Keratinocyte (primary cell): ENCODE measurements at places on chromosomes 1 and 21.

DNA sequence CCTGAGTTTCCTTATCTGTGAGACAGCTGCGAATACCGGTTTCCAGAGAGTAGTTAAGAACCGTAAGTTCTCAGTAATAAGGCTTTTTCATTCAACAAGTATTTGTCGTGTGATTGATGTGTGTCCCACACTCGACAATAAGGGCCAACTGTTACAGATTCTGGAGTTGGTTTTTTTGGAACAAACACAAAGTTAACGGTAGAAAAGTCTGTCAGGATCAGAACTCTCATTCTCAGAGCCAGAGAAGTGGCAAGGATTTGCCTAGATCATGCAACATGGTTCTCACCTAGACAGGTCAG, 837 bp downstream of the NUDC start:
- no peak for DNase-seq

DNA sequence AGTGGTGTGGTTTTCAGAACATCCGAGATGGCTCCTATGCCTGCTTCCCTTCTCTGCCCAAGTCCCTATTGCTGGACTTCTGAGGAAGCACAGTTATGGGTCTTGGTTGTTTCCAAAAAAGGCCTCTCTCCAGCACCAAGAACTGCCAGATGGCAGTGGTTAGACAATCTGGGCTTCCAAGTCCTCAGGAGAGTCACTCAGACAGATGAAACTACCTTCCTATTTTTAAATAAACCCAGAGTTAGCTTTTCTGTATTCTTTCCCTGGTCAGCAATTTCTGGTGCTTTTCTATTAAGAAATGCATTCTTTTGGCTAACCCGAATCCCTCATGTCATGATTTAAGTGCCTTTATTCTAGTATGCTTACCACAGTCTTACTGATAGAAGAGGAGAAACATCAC, 245.9 kb downstream of the PRDM2 start:
- DNase-seq = no peak

DNA sequence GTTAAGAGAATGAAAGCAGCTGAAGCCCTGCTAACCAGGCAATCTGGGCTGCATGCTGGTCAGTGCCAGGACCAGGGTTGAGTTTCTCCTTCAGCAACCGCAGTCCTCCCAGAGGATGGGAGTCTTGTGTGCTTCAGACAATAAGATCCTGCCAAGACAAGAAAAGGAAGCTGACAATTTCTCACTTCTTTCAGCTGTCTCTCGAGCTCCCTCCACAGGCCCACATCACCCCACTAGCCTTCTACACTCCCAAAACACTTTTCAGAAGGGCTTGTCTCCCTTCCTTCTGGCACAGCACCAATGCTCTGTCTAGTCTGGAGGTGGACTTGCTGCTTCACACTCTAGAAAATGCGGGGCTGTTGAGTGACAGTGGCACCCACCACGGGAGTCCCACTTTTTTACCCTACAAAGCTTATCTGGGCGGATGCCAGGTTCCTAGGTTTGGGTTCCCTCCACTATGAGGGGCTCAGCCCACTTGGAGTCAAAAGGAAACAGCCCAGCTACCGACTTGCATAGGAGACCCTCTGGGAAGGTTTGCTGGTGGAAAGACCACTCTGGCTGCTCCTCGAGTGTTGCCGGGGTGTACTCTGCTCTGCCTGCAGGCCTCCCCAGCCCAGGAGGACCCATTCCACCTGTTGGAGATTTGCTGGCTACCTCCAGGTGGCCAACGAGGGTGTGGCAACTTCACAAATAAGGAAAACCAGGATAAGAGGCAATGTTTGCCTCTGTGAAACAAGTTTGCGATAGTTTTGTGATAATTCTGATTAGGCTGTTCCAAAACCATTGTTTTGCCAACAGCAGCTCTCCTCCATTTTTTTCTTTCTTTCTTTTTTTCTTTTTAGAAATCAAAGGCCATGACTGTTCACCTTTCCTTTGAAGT, 68.9 kb downstream of the TENT5C start:
- DNase-seq = no peak

GRCh38 chr1:230581446-230582079, 60.7 kb upstream of the COG2 start:
- DNase-seq = no peak

DNA sequence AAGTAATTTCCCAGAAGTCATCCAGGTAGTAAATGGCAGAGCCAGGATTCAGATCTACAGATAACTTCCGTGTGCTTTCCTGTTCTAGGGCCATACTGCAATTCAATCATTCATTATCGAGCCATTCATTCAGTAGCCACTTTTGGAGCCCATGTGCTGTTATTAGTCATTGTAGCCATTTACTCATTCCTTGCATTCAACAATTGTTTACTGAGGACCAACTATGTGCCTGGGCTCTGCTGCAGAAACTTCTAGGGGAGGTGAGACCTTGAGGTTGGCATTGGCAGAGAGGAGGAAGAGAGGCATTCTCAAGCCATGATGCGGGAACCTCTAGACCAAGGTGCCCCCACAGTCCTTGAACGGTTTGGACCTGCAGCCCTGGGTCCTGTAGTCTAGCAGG, 27.9 kb downstream of the EPHB2 start:
- no peak for DNase-seq

- no peak for DNase-seq
Observed at GRCh38 chr1:226577401-226578180, 29.0 kb downstream of the STUM start.

DNA sequence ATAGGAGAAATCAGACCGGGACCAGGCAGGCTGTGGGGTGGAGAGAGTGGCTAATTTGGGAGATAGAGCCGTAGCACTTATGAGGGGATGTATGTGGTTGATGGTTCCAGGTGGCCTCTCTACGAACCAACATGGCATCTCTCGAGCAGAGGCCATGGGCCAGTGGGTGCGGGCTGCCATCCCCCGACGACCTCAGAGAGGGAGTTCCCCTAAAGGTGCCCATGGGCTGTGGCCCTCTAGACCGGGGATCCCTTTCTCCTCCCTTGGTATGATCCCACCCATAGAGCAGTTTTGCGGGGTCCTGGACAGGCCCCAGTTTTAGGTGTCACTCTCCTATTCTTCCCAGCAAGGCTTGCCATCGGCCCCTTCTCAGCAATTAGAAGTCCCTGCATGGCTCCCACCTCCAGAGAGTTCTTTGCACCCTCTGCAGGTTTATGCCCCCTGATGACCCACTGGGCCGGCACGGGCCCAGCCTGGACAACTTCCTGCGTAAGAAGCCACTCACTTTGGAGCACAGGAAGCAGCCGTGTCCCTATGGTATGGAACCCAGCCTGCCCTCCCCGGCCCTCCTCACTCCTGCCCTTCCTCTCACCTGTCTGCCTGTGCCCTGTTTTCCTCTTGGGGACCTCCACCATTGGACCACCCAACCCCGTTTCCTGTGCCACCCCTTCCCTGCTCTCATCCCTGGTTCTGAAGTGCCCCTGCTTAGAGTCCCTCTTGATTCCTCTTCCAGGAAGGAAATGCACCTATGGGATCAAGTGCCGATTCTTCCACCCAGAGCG, 7.8 kb downstream of the ZC3H12A start:
- peak; percentile 33 for DNase-seq

DNA sequence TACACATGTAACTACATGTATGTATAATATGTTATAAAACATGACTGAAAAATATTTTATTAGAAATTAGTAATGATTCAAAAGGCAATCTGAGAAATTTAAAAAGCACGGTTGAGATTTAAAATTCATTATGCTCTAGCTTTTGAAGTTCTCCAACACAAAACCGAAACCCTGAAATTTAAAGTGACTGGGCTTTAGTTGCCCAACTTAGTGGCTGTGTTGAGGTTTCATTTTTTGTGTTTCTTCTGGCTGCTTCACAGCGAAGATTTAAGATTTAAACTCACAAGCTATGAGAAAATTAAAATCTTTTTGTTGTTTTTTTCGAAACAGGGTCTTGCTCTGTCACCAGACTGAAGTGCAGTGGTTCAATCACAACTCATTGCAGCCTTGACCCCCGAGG, 1058.7 kb downstream of the NCAM2 start:
- no peak for DNase-seq

DNA sequence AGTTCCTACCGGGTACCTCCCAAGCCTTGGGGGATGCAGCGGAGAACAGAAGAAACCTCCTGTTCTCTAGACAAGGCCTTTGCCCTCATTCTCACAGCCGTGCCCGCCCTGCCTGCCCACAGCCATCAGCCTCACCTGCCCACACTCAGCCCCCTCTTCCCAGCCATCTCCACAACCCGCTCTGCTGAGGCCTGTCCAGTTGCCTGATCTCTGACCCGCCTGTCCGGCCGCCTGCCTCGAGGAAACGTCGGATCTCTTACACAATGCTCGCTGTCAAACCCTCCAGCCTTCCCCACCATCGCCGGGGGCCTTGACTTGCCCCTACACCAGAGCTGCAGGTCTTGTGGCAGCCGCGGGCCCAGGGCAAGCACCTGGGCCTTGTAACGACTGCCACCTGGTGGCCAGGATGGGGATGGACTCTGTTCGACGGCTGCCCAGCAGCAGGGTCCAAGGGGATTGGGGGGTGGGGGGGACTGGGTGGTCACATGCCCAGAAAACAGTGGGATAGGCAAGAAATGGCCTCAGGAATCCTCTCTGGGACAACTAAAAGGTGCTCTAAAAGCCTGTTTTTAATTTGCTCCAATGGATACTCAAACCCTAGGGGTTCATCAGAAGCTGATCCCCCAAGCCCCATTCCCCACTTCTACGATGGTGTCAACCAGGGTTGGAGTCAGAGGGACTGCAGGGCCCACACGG, 31.0 kb downstream of the SLC45A1 start:
- no peak for DNase-seq

DNA sequence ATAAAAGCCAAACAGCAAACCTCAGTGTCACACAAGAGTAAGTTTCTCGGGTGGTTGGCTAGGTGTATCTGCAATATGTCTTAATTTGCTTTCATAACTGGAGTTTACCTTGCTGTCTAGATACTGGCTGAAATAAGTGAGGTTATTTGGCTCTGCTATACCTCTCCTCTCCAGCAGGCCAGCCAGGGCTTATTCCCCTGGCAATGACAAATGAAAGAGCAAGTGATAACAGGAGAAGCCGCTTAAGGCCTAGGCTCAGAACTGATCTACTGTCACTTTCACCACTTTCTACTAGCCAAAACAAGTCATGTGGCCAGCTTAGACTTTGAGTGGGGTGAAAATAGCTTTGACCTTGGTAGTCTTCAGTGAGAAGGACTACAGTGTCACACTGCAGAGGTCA, 4.8 kb upstream of the RPE65 start:
- no peak for DNase-seq

DNA sequence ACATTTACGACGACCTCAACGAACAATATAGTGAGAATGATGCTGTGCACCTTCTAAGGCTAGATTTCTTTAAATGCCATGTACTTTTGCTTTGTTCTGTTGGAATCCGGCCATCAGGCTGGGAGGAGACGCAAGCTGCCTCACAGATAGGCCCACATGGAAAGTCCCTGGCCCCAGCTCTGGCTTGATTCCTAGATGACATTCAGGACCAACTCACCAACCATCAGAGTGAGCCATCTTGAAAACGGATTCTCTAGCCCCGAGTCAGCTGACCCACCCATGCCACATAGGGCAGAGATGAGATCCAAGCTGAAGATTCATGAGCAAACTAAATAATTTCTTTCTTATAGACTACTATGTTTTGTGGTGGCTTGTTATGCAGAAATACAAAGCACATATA, 164.4 kb downstream of the ZNF281 start:
- DNase-seq = peak; percentile 23

GRCh38 chr1:24254783-24255182, 64.4 kb upstream of the GRHL3 start:
- DNase-seq = no peak

GRCh38 chr1:84254703-84255238, 46.7 kb upstream of the SAMD13 start:
- no peak for DNase-seq

- DNase-seq = no peak
Observed at GRCh38 chr21:24050231-24050630, 1557.0 kb downstream of the MRPL39 start.

DNA sequence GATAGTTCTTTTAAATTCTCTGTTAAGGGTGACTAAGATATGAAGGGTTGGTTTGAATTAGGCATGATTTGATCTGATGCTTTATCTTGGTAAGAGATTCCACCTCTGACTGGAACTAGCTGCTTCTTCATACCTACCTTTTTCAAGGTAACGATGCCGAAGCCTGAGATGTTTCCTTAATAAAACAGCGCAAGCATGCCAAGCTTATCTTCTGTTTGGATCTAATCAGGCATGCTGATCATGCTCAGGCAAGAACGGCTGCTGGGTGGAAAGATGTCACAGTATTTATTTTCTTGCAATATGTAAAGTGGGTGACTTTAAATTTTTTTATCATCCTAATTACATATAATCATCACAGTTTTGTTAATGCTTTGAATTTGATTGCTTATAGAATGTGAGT, 148.7 kb downstream of the ADGRL2 start:
- no peak for DNase-seq
